Psoas muscle (tissue), 8 donors: ENCODE measurements at places on chromosomes 2 and 18. TPM values are rescaled to one million over a fixed set of nuclear protein-coding genes. Genes with fewer than 3 reads are reported as not detected.

Gene ZNF521
- total RNA-seq, result 13.2 TPM

Gene LHCGR
- total RNA-seq, result not detected

Gene NEU2
- total RNA-seq, result not detected

Gene CAPN13
- total RNA-seq, result not detected

Gene TMEM37
- total RNA-seq, result 3.9 TPM

Gene MALL
- 7.7 TPM for total RNA-seq

Gene DPYSL5
- total RNA-seq, result 0.39 TPM

Gene GCA
- total RNA-seq, result 4.2 TPM

DNA sequence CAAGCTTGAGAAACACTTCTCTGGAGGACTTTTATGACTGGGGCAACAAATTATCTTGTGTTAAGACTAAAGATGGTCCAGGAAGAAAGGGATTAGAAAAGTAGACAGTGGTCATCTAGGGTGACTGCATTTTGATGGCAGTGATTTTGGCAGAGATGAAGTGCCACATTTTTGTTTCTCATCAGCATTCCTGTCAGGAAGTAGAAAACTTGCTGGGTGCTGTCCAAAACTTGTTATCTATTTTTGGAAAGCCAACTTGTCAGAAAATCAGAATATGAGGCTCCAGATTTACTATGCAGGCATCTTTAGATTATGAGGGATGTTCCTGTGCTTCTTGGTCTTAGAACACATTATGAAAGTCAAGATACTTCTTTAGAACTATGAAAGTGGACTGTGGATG, 29.0 kb upstream of the CALCRL start:
- no peaks in the 10 kb centered on the region for H3K27me3 ChIP-seq
- no peak overlapping the region for H3K27ac ChIP-seq
- H3K36me3 ChIP-seq, result no peaks in the 10 kb centered on the region
- H3K4me1 ChIP-seq, result no peaks in the 10 kb centered on the region
- no peak for DNase-seq

- H3K4me3 ChIP-seq, result no peak overlapping the region
- H3K36me3 ChIP-seq, result no peaks in the 10 kb centered on the region
- H3K4me1 ChIP-seq, result no peaks in the 10 kb centered on the region
- H3K27ac ChIP-seq, result no peak overlapping the region
- no peak for DNase-seq
- no peaks in the 10 kb centered on the region for H3K27me3 ChIP-seq
Observed at GRCh38 chr2:2694746-2695145, 363.7 kb upstream of the MYT1L start.

DNA sequence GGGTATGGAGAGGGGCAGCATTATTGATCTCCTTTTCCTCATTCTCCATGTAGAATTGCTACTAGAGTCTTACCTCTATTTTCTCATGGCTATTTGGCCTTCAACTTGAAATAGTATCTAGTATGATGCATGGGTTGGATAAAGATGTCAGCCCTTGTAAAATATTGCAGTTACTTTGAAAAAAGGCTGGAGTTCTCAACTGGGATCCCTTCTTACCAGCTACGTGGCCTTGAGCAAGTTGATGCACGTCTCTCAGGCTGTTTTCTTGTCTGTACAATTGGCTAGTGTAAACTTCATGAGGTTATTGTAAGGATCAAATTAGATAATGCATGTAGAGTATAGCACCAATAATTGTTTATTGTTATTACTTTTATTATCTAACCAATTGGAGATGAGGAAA, 50.2 kb downstream of the SEMA4F start:
- H3K4me3 ChIP-seq, result no peak overlapping the region
- no peaks in the 10 kb centered on the region for H3K36me3 ChIP-seq
- H3K4me1 ChIP-seq, result peaks cover 49% of the 10 kb centered on the region
- no peaks in the 10 kb centered on the region for H3K27me3 ChIP-seq
- no peak for DNase-seq
- H3K27ac ChIP-seq, result peak overlapping the region; percentile 70

DNA sequence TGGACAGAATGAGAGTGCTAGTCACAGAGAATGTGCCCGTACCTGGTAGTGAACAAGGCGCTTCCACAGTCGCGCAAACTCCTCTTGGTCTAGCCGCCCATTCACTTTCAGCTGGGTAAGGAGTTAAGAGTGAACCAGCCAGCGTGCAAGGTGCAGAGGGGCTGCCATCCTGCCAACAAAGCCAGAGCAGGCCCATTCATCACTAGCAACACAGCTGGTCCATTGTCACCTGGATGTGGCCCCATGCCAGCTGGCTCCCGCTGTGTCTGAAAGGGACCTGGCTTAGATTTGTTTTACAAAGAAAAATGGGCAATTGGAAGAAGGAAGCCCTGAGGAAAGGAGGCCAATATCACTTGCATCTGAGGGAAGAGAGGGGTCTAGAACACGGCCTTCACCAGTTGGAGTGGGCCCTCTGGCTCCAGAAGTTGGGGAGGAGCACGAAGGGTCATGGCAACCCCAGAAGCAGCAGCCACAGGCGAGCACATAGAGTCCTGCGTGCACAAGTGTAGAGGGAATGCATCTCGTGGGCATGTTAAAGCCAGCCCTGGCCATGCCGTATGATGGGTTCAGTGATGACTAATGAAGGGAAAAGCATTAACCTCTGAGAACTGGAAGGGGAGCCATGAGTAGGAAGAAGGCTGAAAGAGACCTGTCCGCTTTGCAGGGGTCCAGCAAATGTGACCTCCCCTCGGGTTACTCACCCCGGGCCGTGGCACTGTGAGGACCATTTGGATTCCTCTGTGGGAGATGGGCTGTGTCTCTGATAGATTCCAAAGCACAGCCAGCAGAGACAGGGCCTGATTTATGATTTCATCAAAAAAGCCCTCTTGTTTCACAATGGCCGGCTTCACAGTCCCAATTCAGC, 70.6 kb downstream of the CAPN13 start:
- H3K27me3 ChIP-seq, result peaks cover 12% of the 10 kb centered on the region
- H3K27ac ChIP-seq, result no peak overlapping the region
- no peak overlapping the region for H3K4me3 ChIP-seq
- no peaks in the 10 kb centered on the region for H3K4me1 ChIP-seq
- DNase-seq, result no peak

DNA sequence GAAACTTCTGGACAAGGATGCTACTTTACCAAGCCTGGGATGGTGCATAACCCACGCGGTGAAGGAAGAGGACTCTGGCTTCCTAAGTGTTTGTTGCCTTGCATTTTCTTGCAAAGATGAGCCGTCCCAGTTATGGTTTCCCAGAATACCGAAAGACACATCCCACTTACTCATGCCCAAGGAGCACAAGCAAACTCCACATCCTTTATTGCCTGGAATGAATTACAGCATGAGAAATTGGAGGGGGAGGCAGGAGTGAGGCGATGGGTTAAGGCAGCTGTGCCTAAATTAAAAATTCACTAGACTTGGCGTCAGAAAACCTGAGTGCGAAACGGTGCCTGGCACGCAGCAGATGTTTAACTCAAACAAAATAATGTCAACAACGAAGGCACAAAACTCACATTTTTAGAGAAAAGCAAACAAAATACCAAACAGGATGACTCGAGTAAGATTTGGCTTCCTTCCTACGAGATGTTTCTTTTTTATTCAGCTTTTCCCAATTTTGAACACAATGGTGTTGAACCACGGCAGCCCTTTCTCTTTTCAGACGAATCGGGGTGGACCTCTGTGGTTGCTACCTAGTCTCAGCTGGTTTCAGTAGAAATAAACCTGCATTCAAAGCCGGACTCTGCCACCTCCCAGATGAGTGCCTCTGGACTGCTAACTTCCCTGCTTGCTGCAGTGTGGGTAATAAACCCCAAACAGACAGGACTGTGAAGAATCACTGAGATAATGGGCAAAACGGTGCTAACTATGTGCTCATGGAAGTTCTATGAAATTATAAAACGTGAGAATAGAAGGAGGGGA, 100.3 kb upstream of the NCK2 start:
- no peak for DNase-seq
- no peaks in the 10 kb centered on the region for H3K36me3 ChIP-seq
- no peak overlapping the region for H3K4me3 ChIP-seq
- H3K27me3 ChIP-seq, result no peaks in the 10 kb centered on the region
- no peak overlapping the region for H3K27ac ChIP-seq
- no peaks in the 10 kb centered on the region for H3K4me1 ChIP-seq

DNA sequence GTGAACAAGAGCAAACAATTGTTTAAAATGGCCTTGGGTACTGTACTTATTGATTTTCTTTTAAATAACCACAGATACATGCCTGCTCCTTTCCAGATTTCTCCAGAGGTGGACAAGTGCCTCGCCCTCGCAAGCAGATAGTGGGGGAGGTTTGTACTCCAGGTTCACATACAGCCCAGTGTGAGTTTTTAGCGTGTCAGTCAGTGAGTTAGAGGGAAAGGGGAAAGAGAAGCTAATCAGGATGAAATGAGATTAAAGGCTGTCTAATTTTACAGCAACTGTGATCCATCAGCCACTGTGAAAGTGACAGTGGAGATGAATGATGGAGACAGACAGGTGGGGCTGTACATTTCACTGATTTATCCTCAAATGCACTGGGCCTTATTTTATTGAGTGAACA, 74.7 kb downstream of the KLHL14 start:
- no peak overlapping the region for H3K4me3 ChIP-seq
- H3K4me1 ChIP-seq, result no peaks in the 10 kb centered on the region
- H3K36me3 ChIP-seq, result no peaks in the 10 kb centered on the region
- no peak overlapping the region for H3K27ac ChIP-seq
- no peaks in the 10 kb centered on the region for H3K27me3 ChIP-seq
- DNase-seq, result no peak
